SJSA1 (cell line): ENCODE measurements at places on chromosomes 16 and 17. TPM values are rescaled to one million over a fixed set of nuclear protein-coding genes. Genes with fewer than 3 reads are reported as not detected.
A peak's percentile ranks its signal among the peaks of the same experiment; 100 is the strongest.

The SCNN1G gene
- not detected in 2 replicates for total RNA-seq

The HOXB9 gene
- total RNA-seq: 0.11 TPM in 1 of 2 replicates, not detected in the other

GRCh38 chr17:52790359-52790955, 631.9 kb upstream of the CA10 start:
- no peaks in the 10 kb centered on the region for H3K4me1 ChIP-seq
- H3K36me3 ChIP-seq: no peaks in the 10 kb centered on the region
- DNase-seq: no peak
- H3K4me3 ChIP-seq: no peak overlapping the region
- H3K27ac ChIP-seq: no peak overlapping the region

GRCh38 chr16:57728336-57729181, 7.0 kb upstream of the KATNB1 start:
- DNase-seq: no peak
- no peak overlapping the region for H3K27ac ChIP-seq
- no peaks in the 10 kb centered on the region for H3K36me3 ChIP-seq
- H3K27me3 ChIP-seq: no peaks in the 10 kb centered on the region

- no peaks in the 10 kb centered on the region for H3K27me3 ChIP-seq
- H3K4me1 ChIP-seq: no peaks in the 10 kb centered on the region; the same call in 1 of the 2 replicates
- no peak overlapping the region for H3K27ac ChIP-seq
- no peaks in the 10 kb centered on the region for H3K36me3 ChIP-seq
- no peak for DNase-seq
These were observed 9.5 kb upstream of the RASD1 start for GRCh38 chr17:17505610-17506171.

DNA sequence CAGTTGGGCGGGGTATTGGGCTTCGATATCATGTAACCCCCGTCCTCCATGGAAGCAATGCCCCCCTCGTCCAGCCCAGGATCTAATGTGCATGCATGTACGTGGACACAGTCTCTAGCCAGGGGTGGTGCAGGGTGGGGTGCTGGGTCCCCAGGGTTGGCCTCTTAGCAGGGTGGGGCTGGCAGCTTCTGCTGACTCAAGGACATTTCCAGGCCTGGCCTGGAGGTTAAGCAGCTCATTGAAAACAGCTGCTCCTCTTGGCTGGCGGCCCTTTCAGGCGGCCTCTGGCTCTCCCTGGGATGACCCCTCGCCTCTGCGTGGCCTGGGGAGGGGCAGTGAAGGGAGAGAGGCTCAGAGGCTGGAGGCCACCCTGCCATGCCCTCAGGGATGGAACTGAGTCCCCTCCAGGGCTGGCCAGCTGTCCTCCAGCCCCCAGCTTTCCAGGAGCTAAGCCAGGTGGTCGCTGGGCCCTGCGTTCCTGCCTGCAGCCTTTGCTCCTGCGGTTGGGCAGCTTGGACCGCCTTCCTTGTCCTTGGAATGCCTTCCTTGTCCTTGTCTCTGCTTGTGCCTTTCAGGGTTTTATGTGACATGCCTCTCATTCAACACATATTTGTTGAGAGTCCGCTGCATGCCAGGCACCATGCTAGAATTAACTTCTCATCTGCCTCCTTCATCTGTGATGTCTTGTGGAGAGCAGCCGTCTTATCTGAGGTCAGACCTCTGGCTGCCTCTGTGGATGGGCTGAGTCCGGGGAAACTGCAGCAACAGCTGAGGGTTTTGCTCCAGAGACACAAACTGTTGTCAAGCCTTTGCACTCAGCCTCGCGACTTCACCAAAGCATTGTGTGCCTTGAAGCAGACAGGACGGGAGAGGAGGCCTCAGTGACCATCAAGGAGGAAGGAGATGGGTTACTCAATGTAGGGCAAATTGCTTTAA, 26.6 kb downstream of the MRC2 start:
- peak overlapping the region; percentile 88 for H3K27ac ChIP-seq
- H3K27me3 ChIP-seq: no peaks in the 10 kb centered on the region
- DNase-seq: peak; percentile 71

DNA sequence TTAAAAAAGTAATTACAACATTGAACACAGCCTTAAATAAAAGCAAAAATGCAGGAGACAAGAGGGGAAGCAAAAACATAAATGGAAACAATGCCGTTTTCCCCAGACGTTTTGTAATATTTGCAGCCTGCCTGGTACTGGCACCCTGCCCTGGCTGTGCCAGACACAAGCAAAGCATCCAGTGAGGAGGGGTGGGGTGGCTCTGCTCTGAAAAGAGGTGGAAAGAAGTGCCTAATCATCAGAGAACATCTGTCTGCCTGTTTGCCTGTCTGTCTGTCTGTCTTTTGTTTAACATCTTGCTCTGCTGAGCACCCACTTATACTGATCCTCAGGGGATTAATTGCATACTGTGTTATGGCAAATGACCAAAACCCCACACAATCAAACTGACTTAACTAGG, 62.7 kb downstream of the C16orf82 start:
- no peaks in the 10 kb centered on the region for H3K27me3 ChIP-seq
- no peak for DNase-seq
- no peaks in the 10 kb centered on the region for H3K36me3 ChIP-seq
- no peak overlapping the region for H3K4me3 ChIP-seq

GRCh38 chr17:73591296-73592078, 52.8 kb downstream of the SDK2 start:
- H3K27ac ChIP-seq: no peak overlapping the region
- H3K4me1 ChIP-seq: no peaks in the 10 kb centered on the region

DNA sequence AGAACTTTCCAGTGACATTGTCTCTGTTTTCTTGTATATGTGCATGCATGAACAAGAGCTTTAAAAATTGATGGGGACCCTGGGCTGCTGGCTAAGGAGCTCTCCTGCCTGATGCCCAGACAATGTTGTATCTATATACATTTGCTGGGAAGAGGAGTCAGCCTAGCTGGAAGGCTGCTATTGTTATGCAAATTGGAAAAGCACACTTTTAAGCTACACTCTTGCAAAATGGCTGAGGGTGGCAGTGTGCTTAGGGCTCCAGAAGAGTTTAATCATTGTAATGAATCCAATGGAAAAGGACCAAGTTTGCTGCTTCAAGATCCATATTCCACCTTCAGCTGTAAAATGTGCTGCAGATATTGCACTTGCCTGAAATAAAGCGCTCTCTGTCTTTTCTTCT, 171.8 kb downstream of the PRKCA start:
- H3K27ac ChIP-seq: no peak overlapping the region
- H3K4me3 ChIP-seq: no peak overlapping the region
- H3K36me3 ChIP-seq: no peaks in the 10 kb centered on the region
- peaks cover 37% of the 10 kb centered on the region for H3K4me1 ChIP-seq
- no peak for DNase-seq

DNA sequence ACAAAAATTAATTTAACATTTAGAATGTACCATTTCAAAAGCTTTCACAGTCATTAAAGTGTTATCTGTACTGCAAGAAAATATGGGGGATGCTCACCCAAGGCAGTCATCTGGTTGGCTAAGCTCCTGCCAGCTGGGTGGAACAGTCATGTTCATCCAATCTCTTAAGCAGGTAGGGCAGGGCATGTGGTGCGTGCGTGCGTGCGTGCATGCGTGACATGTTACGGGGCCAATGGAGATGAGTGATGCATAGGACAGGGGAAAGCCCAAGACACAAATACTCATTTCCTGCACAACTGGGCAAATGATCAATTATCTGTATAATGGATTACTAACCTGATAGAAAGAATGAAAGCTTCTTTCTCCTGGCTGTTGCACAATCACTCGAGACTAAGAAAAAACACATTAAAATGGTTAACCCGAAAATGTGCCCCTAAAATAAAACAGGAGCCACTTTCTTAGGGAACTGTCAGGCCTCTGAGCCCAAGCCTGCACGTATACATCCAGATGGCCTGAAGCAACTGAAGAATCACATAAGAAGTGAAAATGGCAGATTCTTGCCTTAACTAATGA, 104.4 kb downstream of the MYO1D start:
- no peaks in the 10 kb centered on the region; the same call in 1 of the 2 replicates for H3K27me3 ChIP-seq
- H3K4me3 ChIP-seq: no peak overlapping the region
- no peak for DNase-seq
- H3K4me1 ChIP-seq: no peaks in the 10 kb centered on the region

DNA sequence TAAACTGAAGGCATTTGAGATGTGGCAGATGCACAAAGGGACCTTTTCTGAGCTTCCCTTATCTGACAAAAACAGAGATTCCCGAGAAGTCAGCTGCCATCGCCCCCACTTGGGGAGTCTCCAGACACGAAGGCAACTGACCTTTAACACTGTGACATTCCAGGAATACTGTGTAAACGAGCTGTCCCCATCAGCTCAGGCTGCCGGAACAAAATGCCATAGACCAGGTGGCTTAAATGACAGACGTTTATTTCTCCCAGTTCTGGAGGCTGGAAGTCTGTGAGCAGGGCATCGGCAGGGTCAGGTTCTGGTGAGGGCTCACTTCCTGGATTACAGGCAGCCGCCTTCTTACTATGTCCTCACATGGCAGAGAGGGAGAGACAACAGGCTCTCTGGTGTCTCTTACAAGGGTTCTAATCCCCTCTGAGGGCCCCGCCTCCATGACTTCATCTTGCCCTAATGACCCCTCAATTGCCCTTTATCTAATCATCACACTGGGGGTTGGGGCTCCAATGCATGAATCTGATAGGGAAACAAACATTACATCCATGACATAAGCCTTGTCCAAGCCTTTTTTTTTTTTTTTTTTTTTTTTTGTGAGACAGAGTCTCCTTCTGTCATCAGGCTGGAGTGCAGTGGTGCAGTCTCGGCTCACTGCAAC, 178.5 kb upstream of the RPL38 start:
- H3K36me3 ChIP-seq: no peaks in the 10 kb centered on the region
- no peaks in the 10 kb centered on the region for H3K4me1 ChIP-seq
- no peak for DNase-seq
- H3K27me3 ChIP-seq: peaks cover 32% of the 10 kb centered on the region
- no peak overlapping the region for H3K4me3 ChIP-seq
- H3K27ac ChIP-seq: no peak overlapping the region

- DNase-seq: peak; percentile 71
- H3K27ac ChIP-seq: no peak overlapping the region
- no peak overlapping the region for H3K4me3 ChIP-seq
- no peaks in the 10 kb centered on the region for H3K27me3 ChIP-seq
These were observed 1.5 kb upstream of the GFAP start for GRCh38 chr17:44916781-44917241.

DNA sequence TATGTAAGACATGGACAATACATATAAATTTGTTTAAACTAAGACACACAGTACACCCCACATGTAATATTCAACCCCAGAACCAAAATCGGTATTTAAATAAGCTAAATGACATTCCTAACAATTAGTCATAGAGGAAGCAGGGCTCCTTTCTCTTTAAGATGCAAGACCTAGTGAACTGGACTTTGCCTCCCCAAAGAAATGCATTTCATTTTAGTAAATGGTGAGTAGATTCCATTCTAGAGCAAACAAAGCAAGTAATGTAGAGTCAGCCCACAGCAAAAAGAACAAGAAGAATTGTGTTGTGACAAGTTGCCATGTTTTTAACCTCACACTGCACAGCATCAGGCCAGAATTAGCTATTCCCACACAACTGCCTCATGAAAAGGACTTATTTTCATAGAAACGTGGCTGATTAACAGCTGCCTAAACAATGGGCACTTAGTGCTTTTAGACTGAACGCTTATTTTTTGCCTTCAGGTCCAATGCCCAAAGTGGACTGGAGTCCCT, 14.4 kb downstream of the DNAJC7 start:
- DNase-seq: no peak
- peaks cover 63% of the 10 kb centered on the region for H3K36me3 ChIP-seq
- H3K27me3 ChIP-seq: no peaks in the 10 kb centered on the region
- peaks cover 23% of the 10 kb centered on the region for H3K4me1 ChIP-seq

DNA sequence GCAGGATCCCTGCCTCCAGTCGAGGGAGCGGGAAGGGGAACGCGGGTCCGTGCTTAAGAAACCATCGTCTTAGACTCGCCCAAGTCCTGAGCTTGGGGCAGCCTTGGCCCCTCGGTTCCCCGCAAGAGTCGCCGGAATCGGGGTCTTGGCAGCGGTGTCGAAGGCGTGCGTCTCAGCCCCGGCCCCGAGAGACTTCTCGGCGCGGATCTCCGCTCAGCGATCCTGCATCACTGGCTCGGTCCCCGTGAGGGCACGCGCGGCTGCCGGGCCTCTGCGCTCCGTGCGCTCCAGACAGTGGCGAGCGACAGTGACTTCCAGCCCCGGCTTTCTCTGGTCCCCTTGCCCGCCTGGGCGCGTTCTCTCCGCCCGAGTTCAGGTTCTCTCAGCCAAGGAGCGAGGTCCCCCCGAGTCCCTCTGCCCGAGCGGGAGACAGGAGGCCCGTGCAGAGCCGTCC, 380 bp downstream of the HS3ST3A1 start:
- peak overlapping the region; percentile 76 for H3K4me3 ChIP-seq
- DNase-seq: peak; percentile 43

DNA sequence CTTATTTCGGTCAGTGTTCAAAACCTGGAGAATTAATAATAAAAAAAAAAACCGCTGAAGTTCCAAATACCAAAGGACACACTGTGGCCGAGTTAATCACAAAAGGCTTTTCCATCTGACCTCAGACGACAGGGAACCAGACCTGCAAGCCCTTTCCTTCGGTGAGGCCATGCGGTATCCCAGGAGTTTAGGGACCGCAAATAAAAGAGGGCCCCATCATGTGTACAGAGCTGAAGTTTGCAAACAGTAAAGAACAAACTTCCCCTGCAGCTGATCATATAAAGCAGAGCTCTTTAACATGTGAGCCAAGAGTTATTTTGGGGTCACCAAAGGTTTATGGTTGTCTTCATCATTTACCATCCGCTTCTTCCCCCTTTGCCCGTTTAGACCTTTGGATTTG, 33.0 kb upstream of the FOXJ1 start:
- DNase-seq: no peak
- H3K27me3 ChIP-seq: no peaks in the 10 kb centered on the region
- H3K4me3 ChIP-seq: no peak overlapping the region
- no peaks in the 10 kb centered on the region; the same call in 1 of the 2 replicates for H3K36me3 ChIP-seq

GRCh38 chr17:17228521-17229279, 8.3 kb downstream of the FLCN start:
- DNase-seq: no peak
- no peak overlapping the region for H3K4me3 ChIP-seq
- H3K27me3 ChIP-seq: no peaks in the 10 kb centered on the region
- H3K27ac ChIP-seq: no peak overlapping the region
